ENCODE measurements at places on chromosomes 5 and 9. TPM values are rescaled to one million over a fixed set of nuclear protein-coding genes. Genes with fewer than 3 reads are reported as not detected.

DNA sequence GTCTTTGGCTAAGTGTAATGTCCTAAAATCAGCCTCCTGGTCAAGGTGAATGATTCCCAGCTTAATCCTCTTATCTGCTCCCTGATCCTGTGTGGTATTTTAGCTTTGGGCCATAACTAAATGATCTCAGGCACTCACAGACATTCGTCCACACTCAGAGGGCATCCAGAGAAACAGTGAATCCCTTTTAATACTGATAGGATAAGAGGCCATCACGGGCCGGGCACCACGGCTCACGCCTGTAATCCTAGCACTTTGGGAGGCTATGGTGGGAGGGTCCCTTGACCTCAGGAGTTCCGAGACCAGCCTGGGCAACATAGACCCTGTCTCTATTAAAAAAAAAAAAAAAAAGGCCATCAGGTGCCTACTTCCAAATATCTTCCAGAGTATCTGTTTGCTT, 6.3 kb downstream of the PDCL start:
- DNase-seq, result no peak

- no peak for DNase-seq
These were observed 15.6 kb downstream of the VCAN start for GRCh38 chr5:83487155-83487554.

- DNase-seq, result no peak
These were observed at the start of gene SLC24A2 for GRCh38 chr9:19788614-19789271. SLC24A2 (minus strand) TSS chr9:19789037.

The CARTPT gene
- not detected for total RNA-seq

The ECSCR gene
- total RNA-seq, result 2.4 TPM

Data from Daoy (cell line).